ENCODE measurements at places on chromosomes 4 and X. TPM values are rescaled to one million over a fixed set of nuclear protein-coding genes. Genes with fewer than 3 reads are reported as not detected.

DNA sequence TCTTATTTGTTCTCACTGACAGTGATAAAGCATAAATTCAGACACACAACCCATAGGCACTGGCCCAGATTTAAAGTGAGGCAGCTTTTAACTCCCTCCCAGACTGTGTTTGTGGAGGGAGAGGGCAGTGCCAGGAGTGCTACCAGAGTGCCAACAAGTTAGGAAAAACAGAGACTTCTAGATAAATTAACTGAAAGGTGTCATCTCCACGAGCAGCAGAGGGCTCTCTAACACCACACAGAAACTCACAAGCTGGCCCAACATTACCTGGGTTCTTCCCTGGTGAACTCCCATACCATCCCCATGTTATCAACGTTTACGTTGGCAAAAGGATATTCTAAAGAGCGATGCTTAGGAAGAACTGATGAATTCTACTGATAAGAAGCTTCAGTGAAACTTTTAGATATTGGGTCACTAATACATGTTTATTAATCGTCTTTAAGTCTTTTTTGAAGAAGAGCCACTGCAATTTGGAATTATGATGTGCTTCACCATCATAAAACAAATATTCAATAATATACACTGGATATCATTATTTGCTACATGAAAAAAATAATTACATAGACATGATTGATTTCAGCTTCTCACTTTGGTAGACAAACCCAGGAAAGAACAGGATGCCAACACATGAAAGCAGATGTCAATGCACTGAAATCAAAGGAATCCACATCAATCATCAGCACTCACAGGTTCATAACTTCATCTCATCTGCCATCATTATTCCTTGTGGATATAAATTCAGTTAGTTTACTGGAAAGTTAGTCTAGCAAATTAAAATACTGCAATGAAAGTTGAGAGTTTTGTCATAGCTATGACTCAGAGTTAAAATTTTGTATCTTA is 121.2 kb upstream of the NAP1L5 start:
- DNase-seq: peak; percentile 35

Gene RELL1
- 29.1 TPM for total RNA-seq

Gene MED12
- 42.0 TPM for total RNA-seq

GRCh38 chr4:87851953-87852352 is 19.2 kb downstream of the MEPE start:
- DNase-seq: no peak

DNA sequence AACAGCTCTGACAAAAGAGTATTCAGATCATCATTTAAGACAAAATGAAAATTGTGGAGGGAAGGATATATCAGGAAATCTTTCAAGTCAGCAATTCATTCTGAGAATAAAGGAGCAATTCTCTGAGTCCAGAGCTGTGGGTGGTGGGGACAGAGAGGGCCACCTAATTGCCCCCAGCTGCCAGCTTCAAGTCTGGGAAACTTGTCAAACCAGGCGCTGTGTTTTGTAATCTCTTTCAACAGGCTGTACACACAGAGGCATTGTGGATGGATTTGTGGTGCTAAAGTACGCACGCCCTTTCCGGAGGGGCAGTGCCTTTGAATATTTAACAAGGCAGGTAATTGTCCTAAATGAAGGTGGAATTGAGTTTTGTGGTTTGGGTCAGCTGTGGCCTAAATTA is 591.1 kb upstream of the BOD1L1 start:
- no peak for DNase-seq

DNA sequence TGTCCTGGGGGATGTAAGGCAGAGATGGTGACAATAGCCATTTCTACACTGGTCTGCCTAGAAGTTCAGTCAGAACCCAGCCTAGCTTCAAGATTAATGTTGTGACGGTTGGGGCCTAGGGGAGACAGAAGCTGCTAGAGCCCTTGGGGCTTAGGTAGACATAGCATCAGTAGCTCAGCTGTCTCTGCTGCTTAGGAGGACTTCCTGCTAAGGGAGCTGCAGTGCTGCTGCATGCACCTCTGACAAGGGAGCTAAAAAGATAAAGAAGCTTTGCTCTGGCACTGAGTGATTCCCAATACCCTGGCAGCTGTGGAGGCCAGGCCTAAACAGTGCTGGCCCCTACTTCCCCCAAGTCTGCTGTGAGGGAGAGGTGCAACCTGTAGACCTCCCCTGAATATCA is 116.0 kb downstream of the CT47B1 start:
- DNase-seq: no peak

GRCh38 chrX:44927398-44927797 is 54.4 kb downstream of the KDM6A start:
- no peak for DNase-seq

Data from Panc1 (cell line).